WTC11 (cell line): ENCODE measurements at places on chromosomes 12 and 14. TPM values are rescaled to one million over a fixed set of nuclear protein-coding genes. Genes with fewer than 3 reads are reported as not detected.

- H3K4me1 ChIP-seq: peaks cover 40% of the 10 kb centered on the region
- peak overlapping the region; percentile 93 for H3K4me3 ChIP-seq
- no peak overlapping the region for H3K27ac ChIP-seq
- H3K27me3 ChIP-seq: peaks cover 83% of the 10 kb centered on the region
- H3K36me3 ChIP-seq: peaks cover 14% of the 10 kb centered on the region
These were observed 1.9 kb downstream of the BMP4 start for GRCh38 chr14:53954551-53955228.

- H3K4me1 ChIP-seq: no peaks in the 10 kb centered on the region
- H3K27ac ChIP-seq: no peak overlapping the region
- DNase-seq: no peak
- H3K36me3 ChIP-seq: no peaks in the 10 kb centered on the region
These were observed 162.5 kb downstream of the DPF3 start for GRCh38 chr14:72731252-72732020.

DNA sequence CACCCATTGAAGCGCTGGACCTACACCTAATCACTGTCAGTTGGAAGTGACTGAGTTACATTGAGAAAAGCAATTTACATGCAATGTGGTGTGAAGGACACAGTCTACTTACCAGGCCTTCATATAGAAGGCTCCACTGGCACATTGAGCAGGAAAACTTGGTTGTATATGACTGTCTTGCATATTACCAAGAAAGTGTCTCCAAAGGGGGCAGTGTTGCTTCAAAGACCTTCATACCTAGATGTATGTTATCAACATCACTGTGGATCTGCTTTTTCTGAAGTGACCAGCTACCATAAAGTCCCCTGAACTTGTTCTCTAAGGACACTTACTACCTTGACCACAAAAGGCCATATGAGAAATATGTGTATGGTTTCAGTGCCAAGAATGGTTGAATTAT is 64.1 kb downstream of the NELL2 start:
- H3K27ac ChIP-seq: no peak overlapping the region
- H3K27me3 ChIP-seq: no peaks in the 10 kb centered on the region
- no peak overlapping the region for H3K4me3 ChIP-seq
- DNase-seq: no peak

GRCh38 chr12:60724475-60724874 is 1128.6 kb downstream of the SLC16A7 start:
- no peaks in the 10 kb centered on the region for H3K4me1 ChIP-seq
- no peak overlapping the region for H3K4me3 ChIP-seq
- H3K27me3 ChIP-seq: no peaks in the 10 kb centered on the region
- no peak overlapping the region for H3K27ac ChIP-seq
- no peak for DNase-seq
- no peaks in the 10 kb centered on the region for H3K36me3 ChIP-seq

- no peak for DNase-seq
- peak overlapping the region; percentile 97 for H3K4me3 ChIP-seq
- H3K36me3 ChIP-seq: peaks cover 52% of the 10 kb centered on the region
- peak overlapping the region; percentile 96 for H3K27ac ChIP-seq
- no peaks in the 10 kb centered on the region for H3K27me3 ChIP-seq
These were observed 716 bp downstream of the HSP90AA1 start for GRCh38 chr14:102085948-102086708.

DNA sequence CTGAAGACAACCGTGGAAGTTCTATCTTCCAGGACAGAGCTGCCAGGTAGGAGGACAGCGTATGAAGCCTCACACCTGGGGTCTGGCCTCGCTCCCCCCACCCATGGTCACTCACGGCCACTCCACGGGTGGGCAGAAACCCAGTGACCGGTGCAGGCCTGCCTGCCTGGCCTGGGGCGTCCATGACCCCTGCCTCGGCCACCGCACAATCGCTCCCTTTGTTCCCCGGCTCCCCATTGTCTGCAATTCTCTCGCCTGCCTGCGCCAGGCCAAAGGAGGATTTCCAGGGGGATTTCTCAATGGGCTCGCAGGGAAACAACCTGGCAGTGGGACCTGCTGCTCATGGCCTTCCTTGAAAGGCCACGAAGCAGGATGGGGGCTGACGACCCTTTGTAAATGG is 22.6 kb downstream of the CCDC85C start:
- H3K4me1 ChIP-seq: peaks cover 28% of the 10 kb centered on the region
- H3K36me3 ChIP-seq: no peaks in the 10 kb centered on the region
- no peak overlapping the region for H3K4me3 ChIP-seq
- H3K27ac ChIP-seq: no peak overlapping the region
- DNase-seq: no peak

DNA sequence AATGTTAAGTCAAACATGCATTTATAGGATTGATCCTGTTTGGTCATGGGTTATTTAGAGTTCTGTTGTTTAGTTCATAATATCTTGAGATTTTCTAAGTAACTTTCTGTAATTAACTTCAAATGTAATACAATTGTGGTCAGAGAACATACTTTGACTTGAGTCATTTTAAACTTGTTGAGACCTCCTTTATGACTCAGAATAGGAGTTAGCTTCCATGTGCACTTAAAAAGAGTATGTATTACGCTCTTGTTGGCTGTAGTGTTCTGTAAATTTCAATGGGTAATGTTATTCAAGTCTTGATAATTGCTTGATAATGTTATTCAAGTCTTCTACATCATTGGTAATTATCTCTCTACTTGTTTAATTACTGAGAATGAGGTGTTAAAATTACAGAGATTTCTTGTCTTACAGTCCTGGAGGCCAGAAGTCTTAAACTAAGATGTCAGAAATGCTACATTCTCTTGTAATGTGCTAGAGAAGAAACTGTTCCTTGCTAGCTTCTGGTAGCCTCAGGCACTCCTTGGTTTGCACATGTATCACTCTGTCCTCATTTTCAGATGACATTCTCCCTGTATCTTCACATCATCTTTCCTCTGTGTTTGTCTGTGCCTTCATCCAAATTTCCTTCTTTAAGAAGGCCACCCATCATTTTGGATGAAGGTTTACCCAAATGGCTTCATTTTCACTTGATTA is 197.3 kb downstream of the TMTC3 start:
- no peaks in the 10 kb centered on the region for H3K36me3 ChIP-seq
- H3K4me1 ChIP-seq: no peaks in the 10 kb centered on the region
- no peaks in the 10 kb centered on the region for H3K27me3 ChIP-seq
- no peak overlapping the region for H3K4me3 ChIP-seq

DNA sequence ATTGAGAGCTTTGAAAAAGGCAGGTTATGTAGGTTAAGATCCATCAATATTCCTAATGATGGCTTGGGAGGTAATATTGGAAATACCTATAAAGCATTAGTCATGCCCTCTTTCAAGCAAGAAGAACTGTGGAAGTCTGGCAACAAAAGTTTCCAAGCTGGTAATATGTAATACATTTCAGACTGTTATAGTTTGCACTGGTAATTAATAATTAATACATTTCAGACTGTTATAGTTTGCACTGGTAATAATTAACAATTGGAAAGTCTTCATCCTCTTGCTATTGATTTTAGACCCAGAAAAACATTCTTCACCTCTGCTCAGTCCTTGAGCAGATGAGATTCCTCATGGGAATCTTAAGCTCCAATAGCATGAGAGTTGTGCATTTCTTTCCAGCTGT is 29.0 kb upstream of the WDR89 start:
- no peaks in the 10 kb centered on the region for H3K36me3 ChIP-seq
- DNase-seq: no peak
- no peak overlapping the region for H3K27ac ChIP-seq
- no peaks in the 10 kb centered on the region for H3K27me3 ChIP-seq
- no peaks in the 10 kb centered on the region for H3K4me1 ChIP-seq

DNA sequence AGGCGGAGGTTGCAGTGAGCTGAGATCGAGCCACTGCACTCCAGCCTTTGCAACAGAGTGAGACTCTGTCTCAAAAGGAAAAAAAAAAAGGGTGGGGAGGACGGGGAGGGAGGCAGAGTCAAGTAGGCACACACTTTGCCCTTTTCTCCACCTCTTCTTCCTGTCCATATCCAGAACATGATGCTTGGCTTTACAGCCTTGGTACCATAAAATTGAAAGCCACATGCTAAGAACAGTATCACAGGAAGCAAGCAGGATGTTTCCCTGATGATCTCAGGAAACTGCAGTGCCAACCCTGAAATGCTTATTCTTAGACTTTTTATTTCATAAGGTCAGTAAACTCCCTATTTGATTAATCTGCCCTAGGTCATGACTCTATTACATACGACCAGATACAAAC is 32.5 kb upstream of the YAF2 start:
- H3K4me1 ChIP-seq: peaks cover under 1% of the 10 kb centered on the region; the same call in 1 of the 2 replicates
- no peak for DNase-seq
- H3K4me3 ChIP-seq: no peak overlapping the region
- H3K36me3 ChIP-seq: no peaks in the 10 kb centered on the region; the same call in none of the 2 replicates
- H3K27ac ChIP-seq: no peak overlapping the region

GRCh38 chr12:47120736-47121135 is 41.0 kb upstream of the AMIGO2 start:
- H3K36me3 ChIP-seq: no peaks in the 10 kb centered on the region
- H3K27ac ChIP-seq: no peak overlapping the region
- H3K4me3 ChIP-seq: no peak overlapping the region
- H3K4me1 ChIP-seq: no peaks in the 10 kb centered on the region
- no peak for DNase-seq
- no peaks in the 10 kb centered on the region for H3K27me3 ChIP-seq

GRCh38 chr12:41856228-41856627 is 288.4 kb downstream of the GXYLT1 start:
- no peak overlapping the region for H3K27ac ChIP-seq
- H3K4me1 ChIP-seq: peaks cover under 1% of the 10 kb centered on the region; the same call in 1 of the 2 replicates
- H3K36me3 ChIP-seq: peaks cover 2% of the 10 kb centered on the region; the same call in 1 of the 2 replicates
- no peak for DNase-seq

GRCh38 chr12:92719674-92720073 is 16.9 kb downstream of the PLEKHG7 start:
- no peak overlapping the region for H3K27ac ChIP-seq
- H3K4me3 ChIP-seq: no peak overlapping the region
- no peaks in the 10 kb centered on the region for H3K27me3 ChIP-seq
- H3K4me1 ChIP-seq: peaks cover 16% of the 10 kb centered on the region
- DNase-seq: no peak

- no peak overlapping the region for H3K4me3 ChIP-seq
- H3K36me3 ChIP-seq: no peaks in the 10 kb centered on the region
- peaks cover 4% of the 10 kb centered on the region for H3K4me1 ChIP-seq
- H3K27me3 ChIP-seq: no peaks in the 10 kb centered on the region
- no peak for DNase-seq
These were observed 500.5 kb downstream of the NAV3 start for GRCh38 chr12:78331181-78331580.

DNA sequence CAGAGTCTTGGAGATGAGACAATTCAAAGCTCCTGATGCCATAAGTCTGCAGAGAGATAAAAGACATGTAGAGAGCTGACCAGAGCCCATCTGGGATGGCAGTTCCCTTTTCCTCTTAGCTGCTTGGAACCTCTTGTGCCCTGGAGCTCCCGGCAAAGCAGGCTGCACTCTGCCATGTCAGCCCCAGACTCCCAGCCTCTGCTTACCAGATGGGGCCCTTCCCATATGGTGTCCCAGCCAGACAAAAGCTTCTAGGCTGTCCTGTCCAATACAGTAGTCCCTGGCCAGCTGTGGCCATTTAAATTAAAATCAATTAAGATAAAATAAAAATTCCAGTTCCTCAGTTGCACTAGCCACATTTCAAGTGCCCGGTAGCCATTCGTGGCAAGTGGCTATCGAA is 303.9 kb downstream of the TTC6 start:
- no peak overlapping the region for H3K27ac ChIP-seq
- no peaks in the 10 kb centered on the region for H3K36me3 ChIP-seq
- peaks cover 27% of the 10 kb centered on the region for H3K4me1 ChIP-seq
- H3K4me3 ChIP-seq: no peak overlapping the region
- no peak for DNase-seq

DNA sequence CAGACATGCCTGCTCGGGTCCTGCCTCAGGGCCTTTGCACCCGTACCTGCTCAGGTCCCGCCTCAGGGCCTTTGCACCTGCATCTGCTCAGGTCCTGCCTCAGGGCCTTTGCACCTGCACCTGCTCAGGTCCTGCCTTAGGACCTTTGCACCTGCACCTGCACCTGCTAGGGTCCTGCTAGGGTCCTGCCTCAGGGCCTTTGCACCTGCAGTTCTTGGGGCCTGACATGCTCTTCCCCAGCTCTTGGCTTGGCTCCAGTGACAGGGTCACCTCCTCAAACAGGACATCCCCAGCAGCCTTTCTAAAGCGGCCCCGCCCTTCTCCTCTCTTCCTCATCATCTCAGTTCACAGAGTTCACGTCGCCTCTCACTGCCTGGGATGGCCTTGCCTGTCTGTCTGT is 54.9 kb upstream of the NCOR2 start:
- H3K4me1 ChIP-seq: peaks cover 10% of the 10 kb centered on the region
- DNase-seq: no peak
- no peak overlapping the region for H3K27ac ChIP-seq
- no peak overlapping the region for H3K4me3 ChIP-seq
- peaks cover 5% of the 10 kb centered on the region; the same call in 1 of the 2 replicates for H3K36me3 ChIP-seq

- no peak overlapping the region for H3K27ac ChIP-seq
- peaks cover 4% of the 10 kb centered on the region; the same call in 1 of the 2 replicates for H3K36me3 ChIP-seq
- H3K4me3 ChIP-seq: no peak overlapping the region
- H3K27me3 ChIP-seq: no peaks in the 10 kb centered on the region; the same call in 1 of the 2 replicates
These were observed 187.4 kb downstream of the EFCAB11 start for GRCh38 chr14:89767131-89767530.

DNA sequence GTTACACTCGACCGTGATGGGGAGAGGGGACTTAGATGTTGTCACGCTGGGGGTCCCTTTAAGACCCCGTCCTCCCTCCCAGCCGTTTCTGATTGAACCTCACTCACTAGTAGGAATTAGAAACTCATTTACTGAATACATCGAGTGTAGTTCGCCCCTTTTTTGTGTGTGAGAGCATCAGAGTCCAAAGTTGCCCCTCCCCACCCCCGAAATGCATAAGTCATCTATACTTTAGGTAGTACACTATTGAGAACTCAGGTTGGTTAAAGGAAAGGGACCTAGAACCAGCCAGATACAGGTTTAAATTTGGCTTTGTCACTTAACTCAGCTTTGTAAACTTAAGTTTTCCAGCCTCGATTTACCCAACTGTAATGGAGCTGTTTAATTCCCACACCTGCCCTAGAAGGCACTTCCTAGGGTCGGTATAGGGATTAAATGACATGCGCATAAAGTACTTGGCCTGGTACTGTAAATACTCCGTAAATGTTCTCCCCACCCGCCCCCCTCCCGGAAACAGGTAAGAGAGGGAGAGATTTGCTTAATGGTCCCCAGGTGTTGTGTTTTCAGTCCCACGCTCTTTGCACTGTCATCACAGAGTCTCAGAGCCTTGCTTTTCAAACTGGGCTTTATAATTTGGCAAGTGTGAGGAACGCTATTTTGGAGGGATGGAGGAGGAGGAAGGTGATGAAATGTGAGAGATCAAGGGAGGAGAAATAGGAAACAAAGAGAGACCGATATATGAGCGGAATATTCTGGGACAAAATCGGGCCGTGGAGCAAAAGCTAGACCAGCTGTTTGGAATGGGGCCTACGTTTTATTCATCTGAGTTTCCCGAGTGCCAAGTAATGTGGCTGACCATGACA is 897 bp downstream of the SUDS3 start:
- H3K4me3 ChIP-seq: peak overlapping the region; percentile 89
- no peaks in the 10 kb centered on the region; the same call in 1 of the 2 replicates for H3K27me3 ChIP-seq
- H3K36me3 ChIP-seq: peaks cover 21% of the 10 kb centered on the region

- no peak overlapping the region for H3K27ac ChIP-seq
- no peak for DNase-seq
- H3K4me1 ChIP-seq: peaks cover 12% of the 10 kb centered on the region
- no peak overlapping the region for H3K4me3 ChIP-seq
These were observed 244.4 kb downstream of the NEDD1 start for GRCh38 chr12:97151481-97151880.

Gene GLTP
- total RNA-seq: 21.6 to 25.8 TPM (median 22.8 TPM) in 3 replicates

Gene OR4N5
- total RNA-seq: not detected in 3 replicates

Gene PPP4R4
- total RNA-seq: 8.1 to 9.6 TPM (median 8.2 TPM) in 3 replicates

Gene LRP6
- total RNA-seq: 61.9 to 72.8 TPM (median 68.8 TPM) in 3 replicates

Gene AMDHD1
- 0.62 to 1.6 TPM (median 1.1 TPM) in 3 replicates for total RNA-seq

Gene SDR9C7
- total RNA-seq: not detected in 3 replicates

Gene SCN8A
- 13.2 to 14.4 TPM (median 13.2 TPM) in 3 replicates for total RNA-seq

Gene ACSS3
- total RNA-seq: 18.6 to 20.7 TPM (median 20.2 TPM) in 3 replicates
